ENCODE measurements at places on chromosomes 16 and 17.
A peak's percentile ranks its signal among the peaks of the same experiment; 100 is the strongest.

- DNase-seq, result no peak
These were observed 2.6 kb downstream of the RAI1 start for GRCh38 chr17:17683710-17684365.

GRCh38 chr17:63314761-63315160 lies 131.3 kb downstream of the CYB561 start:
- no peak for DNase-seq

DNA sequence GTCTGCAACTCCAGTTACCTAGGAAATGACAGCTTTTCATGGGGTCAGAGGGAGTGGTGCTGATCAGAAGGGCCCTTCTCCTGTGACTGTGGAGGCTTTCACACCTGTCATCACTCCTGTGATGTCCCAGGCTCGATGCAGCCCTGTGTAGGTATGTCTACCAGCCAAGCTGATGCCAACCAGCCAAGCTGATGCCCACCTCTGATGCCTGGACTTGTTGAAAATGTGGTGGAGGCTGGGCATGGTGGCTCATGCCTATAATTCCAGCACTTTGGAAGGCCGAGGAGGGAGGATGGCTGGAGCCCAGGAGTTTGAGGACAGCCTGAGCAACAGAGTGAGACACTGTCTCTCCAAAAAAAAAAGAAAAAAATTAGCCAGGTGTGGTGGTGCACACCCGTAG lies 33.7 kb upstream of the RGS9 start:
- no peak for DNase-seq

DNA sequence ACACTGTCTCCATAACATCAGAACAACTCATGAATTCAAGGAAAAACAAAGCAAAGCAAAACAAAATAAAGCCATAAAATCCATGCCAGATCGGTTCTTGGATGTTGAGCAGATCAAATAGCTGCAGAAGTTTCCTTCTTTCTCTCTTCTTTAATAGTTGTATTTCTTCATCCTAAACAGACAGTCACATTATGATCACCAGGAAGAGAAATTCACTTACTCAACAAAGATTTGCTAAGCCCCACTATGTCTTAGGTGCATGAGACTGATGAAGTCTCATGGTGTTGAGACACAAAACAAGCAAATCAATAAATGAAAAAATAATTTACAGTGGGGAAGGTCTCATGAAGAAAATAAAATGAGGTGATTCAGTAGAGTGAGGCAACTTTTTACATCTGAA lies 72.8 kb downstream of the WIPI1 start:
- DNase-seq, result no peak

GRCh38 chr17:27489045-27489715 lies 32.9 kb downstream of the KSR1 start:
- no peak for DNase-seq

DNA sequence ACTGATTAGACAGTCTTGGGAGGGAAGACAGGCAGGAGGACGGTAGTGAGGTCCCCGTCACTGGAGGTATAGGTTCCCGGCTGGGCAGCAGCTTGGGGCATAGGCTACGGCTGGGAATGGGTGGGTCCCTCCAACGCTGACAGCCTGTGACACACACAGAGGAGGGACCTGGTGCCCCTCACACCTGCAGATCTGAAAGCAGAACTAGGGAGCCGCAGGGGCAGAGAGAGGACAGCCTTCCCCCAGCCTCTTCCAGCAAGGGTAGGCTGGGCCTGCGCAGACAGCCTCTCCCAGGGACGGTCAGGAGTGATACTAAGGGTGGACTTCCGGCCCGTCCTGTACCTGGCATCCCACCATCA lies 2.0 kb downstream of the P2RX1 start:
- no peak for DNase-seq

- no peak for DNase-seq
These were observed 39.3 kb upstream of the YPEL2 start for GRCh38 chr17:59292174-59292523.

DNA sequence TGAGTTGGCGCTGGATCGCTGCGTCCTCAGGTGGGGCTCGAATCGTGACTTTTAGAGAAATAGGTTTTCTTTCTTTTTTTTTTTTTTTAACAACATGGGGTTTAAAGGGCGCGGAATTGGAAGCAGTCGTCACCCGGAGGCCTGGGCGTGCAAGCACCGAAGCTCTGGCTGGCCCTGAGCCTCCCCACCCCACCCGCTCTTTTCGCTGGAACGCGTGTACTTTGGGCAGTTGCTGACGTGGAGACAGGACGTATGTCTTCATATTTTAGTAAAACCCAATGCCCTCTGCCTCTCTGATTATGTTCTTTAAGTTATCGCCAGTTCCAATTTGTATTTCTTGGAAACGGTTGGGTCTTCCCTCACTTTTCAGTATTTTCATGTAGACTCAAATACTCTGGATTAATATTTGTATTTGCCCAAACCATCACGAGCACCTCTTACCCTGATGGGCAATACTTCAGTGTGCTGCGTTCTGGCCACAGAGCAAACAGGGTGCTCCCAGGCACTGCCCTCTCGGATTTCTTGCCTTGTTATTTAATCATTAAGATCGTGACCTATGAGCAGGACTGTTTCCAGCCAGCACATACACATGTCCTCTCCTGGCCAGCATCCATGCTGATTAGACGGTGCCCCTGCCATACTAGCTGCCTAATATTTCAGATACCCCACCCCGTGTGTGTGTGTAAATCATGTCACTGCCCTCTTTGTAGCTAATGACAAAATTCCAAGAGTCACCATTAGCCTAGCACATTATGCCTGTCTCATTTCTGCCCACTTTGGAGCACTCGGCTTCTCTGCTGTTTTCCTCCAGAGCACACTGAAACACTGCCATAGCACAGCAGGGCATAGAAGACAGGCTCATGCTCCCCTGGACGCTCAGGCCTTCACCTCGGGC lies 805 bp upstream of the C16orf95 start:
- DNase-seq, result no peak

DNA sequence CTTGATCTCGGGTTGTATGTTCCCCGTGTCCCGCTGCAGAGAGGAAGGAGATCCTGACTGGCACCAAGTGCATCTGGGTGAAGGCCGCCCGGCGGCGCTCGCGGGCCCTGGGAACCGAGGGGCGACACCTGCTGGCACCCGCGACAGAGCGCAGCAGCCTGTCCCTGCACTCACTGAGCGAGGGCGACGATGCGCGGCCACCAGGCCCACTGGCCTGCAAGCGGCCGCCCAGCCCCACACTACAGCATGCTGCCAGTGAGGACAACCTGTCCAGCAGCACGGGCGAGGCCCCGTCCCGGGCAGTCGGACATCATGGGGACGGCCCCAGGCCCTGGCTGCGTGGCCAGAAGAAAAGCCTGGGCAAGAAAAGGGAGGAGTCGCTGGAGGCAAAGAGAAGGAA lies 7.5 kb downstream of the BTBD17 start:
- DNase-seq, result peak; percentile 27

- no peak for DNase-seq
These were observed 98.0 kb downstream of the RAB11FIP4 start for GRCh38 chr17:31489295-31490018.

- no peak for DNase-seq
These were observed 48.0 kb upstream of the RBFOX3 start for GRCh38 chr17:79658811-79659207.

DNA sequence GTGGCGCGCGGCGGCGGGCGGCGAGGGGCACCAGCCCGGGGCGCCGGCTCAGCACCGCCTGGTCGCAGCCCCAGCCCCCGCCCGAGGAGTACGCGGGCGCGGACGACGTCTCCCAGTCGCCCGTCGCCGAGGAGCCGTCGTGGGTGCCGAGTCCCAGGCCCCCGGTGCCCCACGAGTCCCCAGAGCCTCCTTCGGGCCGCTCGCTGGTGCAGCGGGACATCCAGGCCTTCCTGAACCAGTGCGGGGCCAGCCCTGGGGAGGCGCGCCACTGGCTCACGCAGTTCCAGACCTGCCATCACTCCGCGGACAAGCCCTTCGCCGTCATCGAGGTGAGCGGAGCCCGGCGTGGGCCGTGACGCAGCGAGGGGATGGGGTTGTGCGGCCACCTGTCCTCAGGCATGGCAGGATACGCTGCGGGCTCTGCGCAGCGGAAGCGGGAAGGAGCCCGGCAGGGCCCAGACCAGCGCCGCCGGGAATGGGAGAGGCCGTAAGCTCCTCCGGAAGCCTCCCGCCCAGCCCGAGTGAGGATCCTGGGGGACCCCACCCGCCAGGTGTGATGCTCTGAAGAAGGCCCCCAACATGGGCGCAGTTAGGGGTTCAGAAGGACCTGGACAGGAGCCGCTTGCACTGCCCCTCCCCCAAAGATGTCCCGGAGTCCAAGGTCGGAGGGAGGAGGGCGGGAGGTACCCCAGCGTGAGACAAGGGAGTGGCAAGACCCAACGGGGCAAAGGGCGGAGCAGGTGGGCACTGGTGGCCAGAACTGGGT lies 522 bp downstream of the NAGS start:
- no peak for DNase-seq

GRCh38 chr17:37327341-37328090 lies 48.3 kb upstream of the C17orf78 start:
- DNase-seq, result no peak

DNA sequence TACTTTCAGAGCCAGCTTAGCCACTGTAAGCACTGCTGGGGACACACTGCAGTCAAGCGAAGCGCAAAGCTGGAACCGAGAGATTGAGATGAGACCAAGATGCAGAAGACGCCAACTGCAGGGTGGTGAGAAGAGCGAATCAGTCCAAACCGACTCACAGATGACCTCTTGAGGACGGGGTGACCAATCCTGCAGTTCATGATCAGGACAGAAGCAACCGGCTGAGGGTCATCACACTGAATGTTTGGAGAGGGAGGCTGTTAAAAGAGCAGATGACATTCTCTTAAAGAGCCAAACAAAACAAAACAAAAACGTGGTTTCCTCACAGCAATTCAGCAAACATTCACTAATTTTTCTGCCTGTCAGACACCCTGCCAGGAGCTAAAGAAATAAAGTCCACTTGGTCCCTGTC lies 8.5 kb downstream of the HASPIN start:
- no peak for DNase-seq

DNA sequence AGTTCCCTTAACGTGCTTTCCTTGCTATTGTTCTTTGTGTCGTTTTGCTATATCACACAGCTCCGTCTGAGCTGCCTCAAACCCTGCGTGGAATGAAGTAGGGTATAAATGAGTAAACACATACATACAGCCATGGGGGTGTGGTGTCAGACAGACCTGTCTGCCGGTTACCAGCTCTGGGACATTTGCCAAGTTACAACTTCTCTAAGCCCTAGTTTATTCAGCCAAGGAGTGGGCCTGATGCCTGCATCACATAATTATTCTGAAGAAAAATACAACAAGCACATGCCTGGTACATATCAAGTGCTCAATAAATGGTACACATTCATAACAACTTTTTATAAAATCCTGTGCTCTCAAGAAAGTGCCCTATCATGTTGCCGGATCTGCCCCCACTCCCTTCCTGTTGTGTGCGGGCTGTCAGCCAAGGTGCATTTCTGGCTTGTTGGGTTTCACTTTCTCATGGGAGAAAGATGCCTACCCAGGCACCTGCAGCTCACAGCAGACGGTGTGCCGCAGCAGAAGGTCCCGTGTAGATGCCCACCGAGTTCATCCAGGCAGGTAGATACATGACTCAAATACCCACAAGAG lies 30.5 kb downstream of the SMPD3 start:
- DNase-seq, result peak; percentile 37

DNA sequence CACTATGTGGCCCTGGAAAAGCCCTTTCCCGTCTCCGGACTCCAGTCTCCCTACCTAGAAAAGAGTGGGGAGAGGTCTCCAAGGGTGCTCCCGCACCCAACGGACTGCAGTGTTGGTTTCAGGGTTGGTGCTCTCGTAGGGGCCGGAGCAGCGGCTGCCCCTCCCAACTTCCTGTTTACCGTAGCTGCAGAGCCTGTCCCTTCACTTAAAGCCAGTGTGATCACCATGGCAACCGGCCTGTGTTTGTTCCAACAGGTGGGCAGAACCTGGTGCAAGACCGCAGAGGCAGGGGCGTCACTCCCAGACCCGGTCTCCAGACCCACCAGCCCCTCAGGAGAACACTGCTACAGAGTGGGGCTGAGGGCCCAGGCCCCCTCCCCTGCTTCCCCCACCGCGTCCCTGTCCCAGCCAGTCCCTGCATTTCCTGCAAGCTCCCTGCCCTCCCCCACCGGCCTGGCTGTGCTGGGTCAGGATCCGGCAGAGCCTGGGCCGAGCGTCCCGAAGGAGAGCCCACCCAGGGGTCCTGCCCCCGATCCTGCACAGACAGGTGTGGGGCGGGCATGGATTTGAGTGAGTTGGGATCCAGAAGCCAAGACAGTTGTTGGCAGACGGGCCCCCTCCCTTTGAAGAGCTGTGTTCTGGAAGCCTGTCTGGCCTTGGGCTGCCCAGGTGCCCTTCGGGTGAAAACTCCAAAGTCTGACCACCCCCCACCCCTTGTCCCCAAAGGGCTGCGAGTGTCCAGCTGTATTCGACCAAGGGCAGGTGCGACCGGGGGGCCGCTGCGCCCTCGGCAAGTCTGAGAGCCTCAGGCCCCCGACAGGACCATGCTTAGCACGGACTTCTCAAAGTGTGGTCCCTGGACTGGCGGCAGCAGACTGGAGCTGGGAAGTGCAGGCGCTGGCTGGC lies 1.5 kb upstream of the BAIAP3 start:
- DNase-seq, result no peak

DNA sequence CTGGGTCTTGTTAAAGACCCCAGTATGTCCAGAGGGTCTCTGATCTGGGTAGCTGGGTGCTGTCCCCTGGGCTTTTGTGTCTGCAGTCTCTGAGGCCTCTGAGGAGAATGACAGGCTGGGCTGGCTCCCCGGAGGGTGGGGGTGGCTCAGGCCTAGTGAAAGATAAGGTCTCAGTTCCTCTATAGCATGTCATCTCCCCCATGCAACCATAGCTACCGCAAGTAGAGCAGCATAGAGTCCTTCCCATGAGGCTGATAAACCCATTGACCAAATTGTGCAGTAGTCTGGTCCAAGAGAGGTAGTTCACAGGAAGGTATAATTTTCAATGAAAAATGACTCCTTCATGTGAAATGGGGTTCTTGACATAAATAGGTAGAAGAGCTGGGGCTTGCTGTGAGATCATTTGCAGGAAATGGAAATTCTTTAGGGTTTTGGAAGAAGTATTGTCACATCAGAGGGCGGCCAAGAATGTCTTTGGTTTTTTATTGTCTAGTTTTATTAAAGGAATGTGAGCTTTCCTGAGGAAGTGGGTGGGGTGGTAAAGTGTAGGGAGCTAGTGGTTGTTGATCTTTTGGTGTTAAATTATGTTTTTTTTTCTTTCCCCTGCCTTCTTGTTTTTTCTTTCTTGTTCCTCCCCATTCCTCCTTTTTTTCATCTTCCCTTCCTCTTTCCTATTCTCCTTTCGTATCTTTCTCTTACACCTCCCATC lies 21.0 kb downstream of the SLC7A6OS start:
- DNase-seq, result no peak

- DNase-seq, result no peak
These were observed 32.4 kb downstream of the SNX11 start for GRCh38 chr17:48139944-48140343.

DNA sequence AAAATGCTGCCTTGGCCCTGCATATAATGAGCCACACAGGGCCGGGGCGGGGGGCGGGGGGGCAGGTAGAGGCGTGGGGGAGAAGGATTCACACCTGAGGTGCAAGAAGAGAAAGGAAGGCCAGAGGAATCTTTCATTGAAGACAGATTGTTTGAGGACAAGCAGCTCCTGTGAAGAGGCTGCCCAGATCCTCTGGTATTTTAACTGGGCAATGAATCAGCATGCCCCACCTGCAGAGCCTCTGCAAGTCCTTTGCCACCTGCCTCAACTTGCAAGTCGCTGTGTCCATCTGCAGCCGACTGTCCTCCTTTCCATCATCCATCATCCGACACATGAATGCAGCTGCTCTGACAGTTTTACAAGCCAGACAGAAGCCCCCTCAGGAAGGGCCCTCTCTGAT lies 1.2 kb upstream of the SOST start:
- DNase-seq, result no peak

- no peak for DNase-seq
These were observed 33.7 kb upstream of the TNRC6C start for GRCh38 chr17:77924757-77925336.

Measured in activated CD4-positive, alpha-beta T cell treated with anti-CD3 and anti-CD28 coated beads, Interleukin-2, amount 50 U/mL, for 24 hours (primary cell).